8988T (cell line): ENCODE measurements at places on chromosomes 11 and 22.

GRCh38 chr22:24867323-24868022, 61.5 kb downstream of the SGSM1 start:
- DNase-seq: no peak

DNA sequence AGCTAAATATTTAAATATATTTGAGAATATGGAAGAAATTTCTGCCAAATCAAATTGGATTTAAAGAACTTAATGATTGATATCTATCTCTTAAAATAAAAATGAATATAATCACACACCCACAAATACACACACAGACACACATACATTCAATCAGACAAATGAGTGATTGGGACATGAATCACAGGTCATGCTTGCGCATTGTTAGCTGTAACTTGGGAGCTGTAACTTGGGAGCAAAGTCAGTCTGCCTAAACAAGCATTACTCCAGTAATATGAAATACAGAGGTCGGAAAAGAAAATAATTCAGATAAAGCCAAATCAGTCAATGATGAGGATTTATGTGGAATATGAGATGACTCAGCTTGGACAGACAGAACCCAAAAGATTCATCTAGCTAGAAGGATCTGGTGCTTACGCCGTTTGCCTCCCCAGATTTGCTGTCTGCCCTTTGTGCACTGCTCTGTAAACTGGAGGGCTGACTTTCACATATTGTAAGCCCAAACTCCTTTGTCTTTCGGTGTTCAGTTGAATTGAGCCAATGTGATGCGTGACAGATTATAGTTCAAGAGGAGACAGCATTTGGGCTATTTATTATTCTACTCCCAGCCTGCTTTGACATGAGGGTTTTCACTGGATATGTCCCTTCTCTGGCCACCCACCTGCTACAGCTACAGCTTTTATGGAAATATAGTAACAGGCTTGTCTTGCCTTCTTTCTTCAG, 1.6 kb downstream of the OR56B1 start:
- no peak for DNase-seq

DNA sequence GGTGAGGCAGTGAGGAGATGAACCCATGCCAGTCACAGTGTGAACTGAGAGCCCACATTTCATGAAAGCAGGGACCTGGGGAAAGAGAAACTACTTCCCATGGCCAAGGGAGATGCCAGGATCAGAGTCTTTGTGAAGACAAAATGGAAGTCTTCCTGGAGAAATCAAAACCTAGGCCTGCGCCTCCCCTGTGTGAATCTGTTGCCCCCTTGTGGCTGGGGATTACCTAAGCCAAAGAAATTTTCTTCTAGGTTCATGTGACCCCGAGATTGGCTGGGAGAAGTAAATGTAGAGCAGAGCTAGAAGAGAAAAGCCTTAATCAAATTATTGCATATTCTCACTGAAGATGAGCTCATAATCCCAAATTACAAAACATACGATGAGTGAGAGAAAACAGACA, 1075.3 kb downstream of the TBC1D22A start:
- no peak for DNase-seq

- DNase-seq: no peak
Observed at GRCh38 chr22:41530890-41531714, 13.2 kb downstream of the POLR3H start.

- DNase-seq: no peak
Observed at GRCh38 chr11:100460426-100460825, 226.7 kb upstream of the ARHGAP42 start.

DNA sequence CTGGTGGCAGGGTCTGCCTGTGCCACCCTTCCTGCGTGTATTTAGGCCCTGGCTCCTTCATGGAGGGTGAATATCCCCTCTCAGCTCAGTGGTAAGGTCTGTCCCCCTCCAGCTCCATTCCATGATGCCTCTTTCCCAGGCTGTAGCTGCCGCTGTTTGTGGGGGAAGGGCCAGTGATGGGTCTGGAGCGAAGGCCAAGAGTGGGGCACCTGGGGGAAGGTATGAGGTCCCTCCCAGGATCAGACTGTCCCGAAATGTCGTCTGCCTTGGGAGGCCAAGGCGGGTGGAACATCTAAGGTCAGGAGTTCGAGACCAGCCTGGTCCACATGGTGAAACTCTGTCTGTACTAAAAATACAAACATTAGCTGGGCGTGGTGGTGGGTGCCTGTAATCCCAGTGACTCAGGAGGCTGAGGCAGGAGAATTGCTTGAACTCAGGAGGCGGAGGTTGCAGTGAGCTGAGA, 1.1 kb downstream of the CD151 start:
- DNase-seq: no peak

- DNase-seq: no peak
Observed at GRCh38 chr22:17106785-17107546, 14.2 kb downstream of the TMEM121B start.

DNA sequence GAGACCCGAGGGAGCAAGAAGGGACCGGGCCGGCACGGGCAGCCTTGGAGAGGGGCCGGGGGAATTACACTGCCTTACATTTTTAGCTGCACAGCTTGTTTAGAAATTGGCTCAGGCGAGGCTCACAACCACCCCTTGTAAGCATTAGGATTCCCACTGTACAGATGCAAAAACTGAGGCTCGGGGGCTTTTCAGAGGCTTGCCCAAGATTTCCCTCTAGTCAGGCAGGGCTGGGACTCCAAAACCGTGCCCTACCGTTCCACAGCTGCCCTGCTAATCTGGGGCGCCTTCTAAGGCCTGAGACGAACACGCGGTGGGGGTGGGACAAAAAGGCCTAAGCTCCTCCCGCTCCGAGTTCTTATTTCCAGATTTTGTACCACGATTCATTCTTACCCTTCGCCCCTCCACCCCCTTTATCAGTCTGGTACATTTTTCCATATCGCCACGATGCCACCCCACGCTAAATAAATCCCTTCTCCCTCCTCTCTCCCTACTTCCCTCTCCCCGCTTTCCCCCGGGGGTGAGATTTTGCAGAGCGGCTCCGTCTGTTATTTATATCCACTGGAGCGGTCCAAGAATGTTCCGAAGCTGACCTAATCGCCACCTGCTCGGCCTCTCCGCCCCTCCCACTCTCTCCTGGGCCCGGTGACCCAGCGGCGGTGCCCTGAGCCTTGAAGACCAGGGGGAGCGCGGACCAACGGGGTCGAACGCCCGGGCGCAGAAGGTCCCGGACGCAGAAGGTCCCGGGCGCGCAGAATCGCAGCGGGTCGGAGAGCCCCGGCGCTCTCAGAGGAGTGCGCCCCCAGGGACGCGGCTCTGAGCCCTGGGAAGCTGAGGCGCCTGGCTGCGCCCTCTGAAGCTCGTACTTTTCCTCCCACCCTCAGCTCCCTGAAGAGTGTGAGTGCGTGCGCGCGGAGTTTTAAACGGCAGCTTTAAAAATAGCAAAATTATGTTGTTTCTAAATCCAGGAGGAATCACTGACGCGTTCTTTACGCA, 764 bp upstream of the PACSIN3 start:
- peak; percentile 82 for DNase-seq

DNA sequence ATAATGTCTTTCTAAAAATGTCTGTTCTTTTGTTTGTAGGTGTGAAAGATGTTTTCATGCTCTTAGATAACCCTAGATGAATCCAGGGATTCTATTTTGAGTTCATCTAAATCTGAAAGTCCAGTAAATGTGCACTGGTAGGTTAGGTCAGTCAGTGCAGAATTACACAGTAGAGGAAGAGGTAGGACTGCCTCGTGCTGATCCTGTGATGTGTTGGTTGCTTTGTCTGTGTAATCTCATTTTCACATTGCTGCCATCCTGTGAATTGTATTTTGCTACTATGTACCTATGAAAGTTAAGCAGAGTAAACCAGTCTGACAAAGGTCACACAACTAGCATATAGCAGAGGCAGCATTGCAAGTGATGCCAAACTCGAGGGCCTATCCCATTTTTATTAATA, 36.5 kb downstream of the ATXN10 start:
- no peak for DNase-seq

DNA sequence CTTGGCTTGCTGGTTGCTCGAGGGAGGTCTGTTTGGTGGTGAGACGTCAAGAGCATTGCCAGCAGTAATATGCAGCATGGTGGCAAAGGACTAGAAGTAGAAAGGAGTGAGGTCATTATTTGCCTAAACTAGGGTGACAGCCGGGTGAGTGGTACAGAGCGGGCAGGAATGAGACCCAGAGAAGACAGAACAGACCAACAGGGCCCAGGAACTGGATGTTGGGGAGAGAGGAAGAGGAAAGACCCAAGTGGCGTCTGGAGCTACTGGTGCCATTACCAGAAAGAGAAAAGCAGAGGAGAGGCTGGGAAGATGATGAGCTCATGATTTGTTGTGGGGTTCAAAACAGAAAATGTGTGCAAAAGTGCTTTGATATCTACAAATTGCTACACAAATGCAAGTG, 158.7 kb downstream of the ENTHD1 start:
- DNase-seq: no peak

GRCh38 chr22:37896939-37897338, 9.2 kb upstream of the MICALL1 start:
- DNase-seq: no peak

DNA sequence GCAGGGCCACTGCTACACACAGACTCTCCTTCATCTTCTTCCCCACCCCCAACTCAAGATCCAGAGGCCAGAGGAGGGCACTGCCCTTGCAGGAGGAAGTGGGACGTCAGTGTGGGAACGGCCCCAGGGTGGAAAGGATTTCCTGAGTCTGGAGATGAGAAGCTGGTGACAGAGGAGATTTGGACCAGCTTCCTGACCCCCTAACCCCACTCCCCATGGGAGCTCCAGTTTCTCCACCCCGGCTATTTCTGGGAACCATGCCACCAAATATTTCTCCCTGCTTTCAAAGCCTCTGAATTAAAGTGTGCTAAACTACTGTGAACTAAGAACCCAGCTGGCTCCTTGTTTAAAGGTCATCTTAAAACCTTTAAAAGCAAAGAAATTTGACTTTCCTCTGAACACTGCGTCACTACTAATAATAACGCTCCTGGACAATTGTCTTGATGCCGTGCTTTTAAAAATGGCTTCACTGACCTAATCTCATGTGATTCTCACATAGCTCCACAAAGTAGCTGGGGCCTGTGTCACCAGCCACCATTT, 46.6 kb downstream of the CWC15 start:
- DNase-seq: no peak

DNA sequence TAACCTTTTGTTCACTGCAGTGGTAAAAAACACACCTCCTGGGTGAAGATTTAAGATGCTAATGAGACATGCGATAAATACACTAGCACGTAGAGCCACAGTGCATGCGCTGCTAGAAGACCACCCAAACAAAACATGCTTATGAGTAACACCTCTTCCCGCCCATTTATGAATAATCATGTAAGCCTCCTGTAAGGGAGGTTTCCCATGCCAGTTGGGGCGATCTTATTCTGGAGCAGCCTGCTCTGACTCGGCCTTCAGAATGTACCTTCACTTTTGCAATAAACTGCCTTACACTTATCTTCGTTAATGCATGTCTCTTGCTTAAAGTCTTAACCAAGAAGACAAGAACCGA, 18.1 kb upstream of the SCARF2 start:
- DNase-seq: no peak

DNA sequence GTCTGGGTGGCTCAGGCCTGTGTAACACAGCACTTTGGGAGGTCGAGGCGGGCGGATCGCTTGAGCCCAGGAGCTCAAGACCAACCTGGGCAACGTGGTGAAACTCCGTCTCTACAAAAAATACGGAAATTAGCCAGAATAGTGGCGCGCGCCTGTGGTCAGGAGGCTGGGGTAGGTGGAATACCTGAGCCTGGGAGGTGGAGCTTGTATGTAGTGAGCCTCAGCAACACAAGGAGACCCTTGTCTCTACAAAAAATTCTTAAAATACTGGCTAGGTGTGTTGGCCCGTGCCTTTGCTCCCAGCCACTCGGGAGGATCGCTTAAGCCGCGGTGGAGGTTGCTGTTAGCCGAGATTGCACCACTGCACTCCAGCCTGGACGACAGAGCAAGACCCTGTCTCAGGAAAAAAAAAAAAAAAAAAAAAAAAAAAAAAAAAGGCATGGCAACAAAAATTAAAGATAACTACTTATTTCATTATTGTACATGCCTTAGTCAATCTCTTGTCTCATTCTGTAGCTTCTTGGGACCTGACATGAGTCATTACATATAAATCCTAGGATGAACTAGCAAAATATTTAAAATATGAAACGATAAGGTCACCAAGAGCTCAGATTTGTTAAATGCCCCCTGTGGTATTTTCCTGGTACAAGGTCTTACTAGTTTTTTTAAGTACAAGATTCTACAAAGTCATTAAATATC, 1.1 kb downstream of the TAF1D start:
- no peak for DNase-seq

DNA sequence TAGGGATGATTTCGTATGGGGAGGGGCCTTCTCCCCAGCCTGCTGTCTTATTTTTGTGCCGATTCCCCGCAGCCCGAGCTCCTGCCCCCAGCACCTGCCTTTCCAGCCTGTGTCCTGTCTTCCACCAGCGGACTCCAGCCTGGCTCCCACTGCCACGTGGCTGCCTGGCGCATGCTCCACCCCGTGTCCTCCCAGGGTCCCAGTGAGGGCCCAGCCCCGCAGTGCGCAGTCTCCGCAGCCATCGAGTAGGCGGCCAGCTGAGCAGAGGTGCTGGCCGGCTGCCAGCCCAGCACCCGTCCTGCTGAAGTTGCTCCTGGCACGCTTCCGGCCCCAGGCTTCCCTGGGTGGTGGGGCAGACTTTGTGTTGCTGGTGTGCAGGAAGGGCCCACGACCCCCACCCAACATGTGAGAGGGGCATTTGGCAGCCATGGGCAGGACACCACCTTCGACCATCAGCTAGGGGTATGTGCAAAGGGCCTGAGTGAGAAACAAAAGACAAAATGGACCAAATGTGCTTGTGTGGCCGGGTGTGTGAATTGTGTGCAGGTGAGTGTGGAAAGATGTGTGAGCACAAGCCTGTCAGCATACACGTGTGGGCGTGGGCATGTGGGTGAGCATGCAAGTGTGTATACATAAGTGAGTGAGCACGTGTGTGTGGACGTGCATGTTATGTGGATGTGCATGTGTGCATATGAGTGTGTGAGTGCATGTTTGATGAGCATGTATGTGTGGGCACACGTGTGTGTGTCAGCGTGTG, 55.9 kb downstream of the RTN4R start:
- no peak for DNase-seq

DNA sequence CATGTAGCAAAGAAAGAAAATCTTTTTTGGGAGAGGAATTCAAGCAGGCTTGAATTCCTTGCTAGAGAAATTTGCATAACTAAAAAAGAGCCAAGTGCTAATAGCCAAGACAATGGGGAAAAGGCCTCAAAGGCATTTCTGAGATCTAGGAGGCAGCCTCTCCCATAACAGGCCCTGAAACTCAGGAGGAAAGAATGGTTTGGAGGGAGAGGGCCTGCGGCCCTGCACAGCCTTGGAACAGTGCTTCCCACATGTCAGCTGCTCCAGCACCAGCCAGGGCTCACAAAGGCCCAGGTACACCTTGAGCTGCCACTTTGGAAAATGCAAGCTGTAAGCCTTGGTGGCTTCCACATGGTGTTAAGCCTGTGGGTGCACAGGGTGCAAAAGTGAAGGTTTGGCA, 55.5 kb upstream of the TSPAN18 start:
- no peak for DNase-seq

- no peak for DNase-seq
Observed at GRCh38 chr22:39146256-39147101, 6.0 kb downstream of the CBX7 start.

DNA sequence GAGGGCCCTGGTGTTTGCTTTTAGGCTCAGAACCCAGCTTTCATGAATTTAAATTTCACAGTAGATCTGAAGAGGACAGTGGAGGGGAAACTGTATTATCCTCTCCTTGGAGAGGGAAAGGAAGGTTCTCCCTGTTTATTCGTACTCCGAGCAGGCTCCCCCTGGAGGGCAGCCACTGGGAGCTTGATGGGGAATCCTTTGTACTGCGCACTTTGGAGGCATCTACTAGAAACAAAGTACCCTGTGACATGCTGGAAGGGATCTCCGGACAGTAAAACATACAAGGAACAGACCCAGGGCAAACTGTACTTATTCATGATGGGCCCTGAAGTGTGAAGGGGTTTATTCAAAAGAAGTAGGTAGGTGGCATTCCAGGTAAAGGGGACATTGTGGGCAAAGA, 27.2 kb downstream of the NAV2 start:
- no peak for DNase-seq
